ENCODE measurements at places on chromosomes 2 and 18.

DNA sequence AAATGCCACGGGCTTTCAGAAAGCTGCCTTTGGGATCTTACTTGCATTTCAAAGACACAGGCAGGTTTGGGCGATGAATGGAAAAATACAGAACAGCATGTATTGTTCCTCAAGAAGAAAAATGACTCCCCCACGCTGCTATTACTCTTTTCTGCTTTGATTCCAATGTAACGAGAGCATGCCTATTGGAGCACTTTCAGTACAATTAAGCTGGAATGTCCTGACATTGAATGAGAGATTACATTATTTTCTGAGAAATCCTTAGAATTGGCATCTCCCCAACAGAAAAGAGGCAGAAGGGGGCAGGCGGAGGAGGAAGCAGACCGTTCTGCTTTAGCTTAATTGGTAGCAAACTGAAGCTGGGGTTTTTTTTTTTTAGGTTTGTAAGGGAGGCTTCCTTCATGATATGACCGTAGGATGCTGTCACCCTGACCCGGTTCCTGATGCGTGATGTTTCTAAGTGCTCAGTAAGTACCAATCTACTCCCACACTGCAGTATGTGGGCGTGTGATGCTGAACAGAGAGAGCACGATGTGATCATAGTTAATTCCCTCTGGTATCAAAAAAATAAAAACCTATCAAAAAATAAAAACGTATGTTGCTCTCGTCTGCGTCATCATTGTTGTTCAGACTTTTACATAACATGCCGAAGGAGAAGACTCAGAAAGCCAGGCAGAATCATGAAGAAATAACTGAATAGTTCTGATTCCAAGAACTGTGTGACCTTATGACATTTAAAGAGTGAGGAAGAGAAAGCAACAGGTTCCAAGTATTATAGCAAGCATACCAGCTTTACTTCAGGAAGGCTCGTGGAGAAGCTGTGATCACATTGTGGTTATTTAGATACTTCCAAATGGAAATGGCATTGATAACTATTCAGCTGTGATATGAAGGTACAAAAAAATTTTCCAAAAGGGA lies 40.5 kb downstream of the LONRF2 start:
- no peak for DNase-seq

GRCh38 chr2:79389481-79389880 lies 123.4 kb upstream of the CTNNA2 start:
- DNase-seq: no peak

- peak; percentile 32 for DNase-seq
Observed at GRCh38 chr2:63692002-63692606, 103.3 kb downstream of the MDH1 start.

- DNase-seq: peak; percentile 62
Observed at GRCh38 chr2:147910990-147911473, 66.2 kb downstream of the ACVR2A start.

GRCh38 chr2:201795607-201796477 lies 10.5 kb upstream of the CDK15 start:
- no peak for DNase-seq

DNA sequence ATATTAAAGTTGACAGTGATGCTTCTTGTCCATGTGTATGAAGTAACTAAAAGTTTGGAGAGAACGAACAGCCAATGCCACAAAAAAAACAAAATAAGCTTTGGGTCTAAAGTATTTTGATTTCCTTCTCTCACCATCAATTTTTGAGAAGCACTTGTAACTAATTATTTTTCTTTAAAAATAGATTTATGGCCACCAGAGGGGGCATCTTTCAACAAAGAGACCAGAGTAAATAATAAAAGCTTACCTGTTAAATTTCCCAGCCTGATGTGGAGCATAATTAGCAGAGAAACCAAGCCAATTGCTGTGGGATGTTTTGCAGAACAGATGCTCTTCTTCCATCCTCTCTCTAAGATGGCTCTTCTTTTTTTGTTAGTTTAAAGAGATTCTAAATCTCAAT lies 29.0 kb downstream of the LINC00305 start:
- no peak for DNase-seq

- DNase-seq: peak; percentile 38
Observed at GRCh38 chr18:66724664-66725356, 120.9 kb upstream of the CDH19 start.

DNA sequence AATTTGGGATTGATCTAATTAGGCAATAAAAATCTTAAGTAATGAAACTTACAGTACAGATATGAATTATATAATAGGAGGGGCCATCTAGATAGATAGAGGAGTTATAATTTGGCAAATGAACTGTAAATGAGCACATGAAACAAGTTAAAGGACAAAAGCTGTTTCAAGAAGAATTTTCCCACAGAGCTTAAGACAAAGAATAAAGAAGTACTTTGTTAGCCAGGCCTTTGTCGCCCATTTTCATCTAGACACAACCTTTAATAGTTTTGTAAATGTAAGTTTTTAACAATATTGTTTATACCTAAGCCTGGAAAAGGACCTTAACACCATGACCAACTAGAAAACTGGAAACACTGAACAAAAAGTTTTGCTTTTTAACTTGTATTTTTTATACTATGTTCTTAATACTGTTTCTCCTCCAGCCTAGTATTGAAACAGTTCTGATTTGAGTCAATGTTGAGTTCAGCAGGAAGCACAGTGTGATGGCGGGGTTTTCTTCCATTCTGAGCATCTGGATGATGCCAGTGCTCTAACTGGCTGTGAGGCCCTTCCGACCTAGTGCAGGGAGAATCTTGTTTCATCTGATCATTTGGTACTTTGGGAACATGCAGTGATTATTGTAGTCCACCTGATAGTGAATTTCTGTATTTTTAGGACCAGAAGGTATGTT lies 37.6 kb downstream of the FARP2 start:
- DNase-seq: no peak

- DNase-seq: peak; percentile 18
Observed at GRCh38 chr18:27778441-27778840, 398.5 kb downstream of the CDH2 start.

DNA sequence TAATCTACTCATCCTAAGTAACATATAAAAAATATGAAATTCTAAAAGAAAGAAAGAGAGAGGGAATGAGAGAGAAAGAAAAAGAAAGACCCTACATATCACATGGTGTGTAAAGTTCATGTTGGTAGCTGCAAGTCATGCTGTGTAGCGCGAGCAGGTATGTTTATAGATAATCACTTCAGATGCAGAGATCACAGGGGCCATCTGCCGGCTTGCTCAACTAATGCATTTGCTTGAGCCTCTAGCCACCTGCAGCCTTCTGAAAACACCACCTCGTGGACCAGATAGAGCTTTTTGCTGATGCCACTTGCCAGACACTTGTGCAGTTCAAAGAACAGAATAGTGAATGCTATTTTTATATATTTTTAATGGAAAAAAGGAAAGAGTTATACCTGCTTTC lies 37.6 kb downstream of the CDH7 start:
- peak; percentile 40 for DNase-seq

GRCh38 chr2:69692424-69692823 lies 48.9 kb upstream of the AAK1 start:
- DNase-seq: no peak

GRCh38 chr2:82391386-82391785 lies 2067.7 kb downstream of the SUCLG1 start:
- DNase-seq: no peak

DNA sequence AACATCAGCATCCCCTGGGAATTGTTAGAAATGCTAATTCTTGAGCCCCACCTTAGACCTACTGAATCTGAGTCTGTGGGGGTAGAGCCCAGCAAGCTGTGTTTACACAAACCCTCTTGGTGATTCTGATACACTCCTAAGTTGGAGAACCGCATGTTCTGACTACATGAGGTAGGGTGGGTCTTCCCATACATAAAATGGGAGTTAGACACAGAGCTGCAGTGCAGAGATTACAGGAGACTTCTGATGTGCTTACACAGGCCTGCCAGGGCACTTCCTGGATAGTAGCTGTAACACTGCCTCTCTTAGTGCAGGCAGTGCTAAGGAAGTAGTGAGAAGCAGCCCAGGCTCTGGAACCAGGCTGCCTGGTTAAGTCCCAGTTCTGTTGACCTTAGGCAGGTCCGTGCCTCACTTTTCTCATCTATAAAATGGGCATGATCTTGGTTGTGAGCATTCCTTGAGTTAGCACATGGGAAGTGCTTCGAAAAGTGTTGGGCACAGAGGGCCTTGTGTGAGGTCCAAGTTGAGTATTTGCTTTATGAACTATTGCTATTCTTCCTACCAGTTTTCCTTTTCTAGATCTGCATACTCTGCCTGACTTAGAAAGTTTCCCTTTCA lies 67.3 kb downstream of the GLI2 start:
- DNase-seq: no peak

GRCh38 chr2:46471-47345 lies at the start of gene FAM110C:
Gene FAM110C, minus strand, starts transcription at chr2:46505. Its CDS starts 120 bp downstream, at chr2:46385.
- peak; percentile 81 for DNase-seq

DNA sequence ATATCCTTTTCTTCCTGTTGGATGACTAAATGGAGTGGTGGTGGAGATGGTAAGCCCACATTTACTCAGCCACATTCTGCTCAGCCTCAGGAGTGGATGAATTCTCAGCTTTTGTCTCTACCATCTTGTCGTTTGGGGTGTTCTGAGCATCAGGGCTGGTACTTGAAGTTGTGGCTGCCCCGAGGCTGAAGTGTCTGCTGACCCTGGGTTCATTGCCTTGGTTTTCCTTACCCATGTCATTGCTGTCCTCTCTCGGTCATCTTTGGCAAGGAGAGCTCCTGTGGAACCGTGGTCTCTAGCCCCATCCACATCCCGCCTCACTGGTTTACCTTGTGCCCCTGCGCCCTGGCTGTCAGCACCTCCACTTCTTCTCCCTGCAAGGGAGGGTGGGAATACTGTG lies 71.9 kb downstream of the GPR39 start:
- DNase-seq: no peak

DNA sequence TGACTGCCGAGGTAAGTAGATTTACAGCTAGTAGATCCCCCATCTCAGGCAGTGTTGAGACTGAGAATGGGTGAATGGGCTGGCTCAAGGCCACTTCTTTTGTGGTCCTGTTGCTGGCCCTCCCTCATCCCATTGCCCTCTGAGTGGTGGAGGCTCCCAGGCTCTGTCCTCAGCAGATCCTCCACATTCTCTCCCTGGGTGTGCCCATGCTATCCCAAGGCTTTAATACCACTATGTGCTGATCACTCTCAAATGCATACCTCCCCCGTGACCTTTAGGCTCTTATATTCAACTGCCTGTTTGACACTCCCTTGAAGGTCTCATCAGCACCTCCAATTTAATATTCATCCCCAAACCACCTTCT lies 271.8 kb downstream of the GLI2 start:
- no peak for DNase-seq

- DNase-seq: no peak
Observed at GRCh38 chr18:21040466-21040865, 71.1 kb downstream of the ROCK1 start.

- DNase-seq: no peak
Observed at GRCh38 chr2:9093324-9093723, 89.8 kb upstream of the MBOAT2 start.

GRCh38 chr2:73642338-73643018 lies at the start of gene NAT8:
Gene NAT8, minus strand, starts transcription at chr2:73642422. Its CDS starts 794 bp downstream, at chr2:73641628.
- no peak for DNase-seq

GRCh38 chr18:67417864-67418523 lies 98.5 kb downstream of the DSEL start:
- DNase-seq: no peak

GRCh38 chr18:20966795-20967194 lies 144.8 kb downstream of the ROCK1 start:
- DNase-seq: no peak

DNA sequence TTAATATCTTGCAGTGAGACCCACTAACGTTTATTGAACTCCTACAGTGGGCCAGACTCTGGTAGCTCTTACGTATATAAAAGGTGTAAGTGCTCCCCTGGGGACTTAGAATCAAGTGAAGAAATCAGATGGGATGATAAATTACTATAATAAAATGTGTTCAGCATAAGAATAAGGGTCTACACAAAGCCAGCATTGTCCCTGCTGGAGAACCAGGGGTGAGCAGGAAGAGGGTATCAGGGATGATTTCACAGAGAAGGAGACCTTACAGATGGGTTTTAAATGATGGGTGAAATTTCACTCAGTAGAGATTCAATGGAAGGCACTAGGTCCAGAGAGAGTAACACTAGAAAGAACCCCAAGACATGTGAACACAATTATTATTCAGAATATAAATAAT lies 20.7 kb downstream of the NRXN1 start:
- DNase-seq: peak; percentile 52

DNA sequence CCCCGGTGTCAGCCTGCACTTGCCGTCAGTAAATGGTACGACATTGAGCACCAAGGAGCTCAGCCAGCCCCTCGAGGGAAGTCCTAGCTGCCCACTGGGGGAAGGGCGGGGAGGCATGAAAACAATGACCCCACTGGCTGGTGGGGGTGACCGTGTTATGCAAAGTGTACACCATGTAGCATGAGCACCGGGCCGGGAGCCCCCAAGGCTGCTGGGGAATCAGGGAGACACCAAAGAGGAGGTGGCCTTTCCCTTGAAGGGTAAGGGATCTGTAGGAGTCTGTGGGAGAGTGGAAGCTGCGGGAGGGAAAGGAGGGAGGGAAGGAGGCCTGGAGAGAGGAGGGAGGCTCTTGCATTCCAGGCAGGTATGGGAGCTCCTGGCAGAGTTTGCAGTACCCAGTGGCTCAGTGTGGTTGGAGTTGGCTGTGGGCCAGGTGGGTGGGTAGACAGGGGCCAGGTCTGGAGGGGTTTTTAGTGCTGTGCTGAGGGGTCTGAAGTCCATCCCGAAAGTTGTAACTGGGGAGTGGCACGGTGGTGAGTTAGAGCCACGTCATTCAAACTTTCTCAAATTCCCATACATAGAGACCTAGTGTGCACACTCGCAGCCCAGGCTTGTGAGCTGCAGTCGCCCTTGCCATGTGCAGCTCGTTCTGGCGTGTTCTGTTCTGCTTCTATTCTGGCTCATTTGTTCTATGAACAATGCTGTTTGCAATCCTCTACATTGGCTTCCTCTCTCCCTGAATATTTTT lies 22.4 kb downstream of the RRM2 start:
- no peak for DNase-seq

DNA sequence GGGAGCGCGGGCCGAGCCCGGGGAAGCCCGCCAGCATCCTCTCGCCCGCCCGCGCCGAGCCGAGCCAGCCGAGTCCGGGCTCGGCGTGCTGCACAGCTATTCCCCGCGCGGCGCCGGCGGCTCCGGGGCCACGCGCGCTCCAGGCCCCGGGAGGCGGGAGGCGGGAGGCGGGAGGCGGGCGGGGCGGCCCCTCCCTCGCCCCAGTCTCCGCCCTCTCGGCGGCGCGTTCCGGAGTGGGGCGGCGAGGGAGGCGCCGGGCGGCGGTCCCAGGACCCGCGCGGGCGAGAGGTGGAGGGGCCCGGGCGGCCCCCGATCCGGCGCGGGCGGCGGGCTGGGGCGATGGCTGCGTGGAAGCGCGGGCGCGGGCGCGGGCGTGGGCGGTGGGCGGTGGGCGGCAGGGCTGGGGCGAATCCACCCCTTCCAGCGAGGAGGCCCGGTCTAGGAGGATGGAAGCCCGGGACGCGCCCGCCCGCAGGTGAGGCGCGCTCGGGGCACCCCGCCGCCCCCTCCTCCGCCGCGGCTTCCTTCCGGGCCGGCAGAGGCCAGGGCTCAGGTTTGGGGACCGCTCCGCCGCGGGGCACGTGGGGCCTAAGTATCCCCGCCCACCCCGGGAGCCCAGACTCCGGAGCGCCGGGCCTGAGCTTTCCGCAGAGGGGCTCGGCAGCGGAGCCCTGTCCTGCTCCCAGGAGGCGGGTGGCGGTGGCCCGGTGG lies at the start of gene ADCY3:
TSS of gene ADCY3 (minus strand) at position 140 of the 711 bp plus-strand sequence. CDS start 1,250 bp downstream, outside the sequence.
- DNase-seq: peak; percentile 64

All from NCI-H345 (cell line).